Stimulated activated CD8-positive, alpha-beta memory T cell treated with anti-CD3 and anti-CD28 coated beads, Interleukin-4, amount 100 ng/mL, for 4 hours (primary cell): ENCODE measurements at places on chromosomes 2 and 18.
A peak's percentile ranks its signal among the peaks of the same experiment; 100 is the strongest.

GRCh38 chr2:174012347-174013314, 47.5 kb upstream of the SP3 start:
- no peak for DNase-seq

- DNase-seq: no peak
These were observed 70.6 kb downstream of the CTAGE1 start for GRCh38 chr18:22346953-22347605.

- no peak for DNase-seq
These were observed 63.3 kb downstream of the NEB start for GRCh38 chr2:151670846-151671597.

DNA sequence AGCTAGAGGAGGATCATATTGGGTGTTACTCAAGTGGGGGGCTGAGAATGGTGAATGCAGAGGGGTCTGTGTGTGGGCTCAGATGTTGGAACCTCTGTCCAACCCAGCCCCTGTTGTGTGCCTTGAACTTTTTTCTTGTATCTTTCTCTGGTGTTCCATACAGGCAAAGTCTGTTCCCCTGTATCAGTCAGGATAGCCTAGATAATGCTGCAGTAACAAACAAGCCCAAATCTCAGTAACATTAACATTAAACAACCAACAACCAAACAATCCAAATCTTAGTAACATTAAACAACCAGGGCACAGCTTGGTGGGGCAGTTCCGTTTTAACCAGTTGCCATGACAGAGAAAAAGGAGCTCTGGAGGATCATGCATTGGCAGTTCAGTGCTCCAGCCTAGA, 103.7 kb downstream of the CTIF start:
- no peak for DNase-seq

DNA sequence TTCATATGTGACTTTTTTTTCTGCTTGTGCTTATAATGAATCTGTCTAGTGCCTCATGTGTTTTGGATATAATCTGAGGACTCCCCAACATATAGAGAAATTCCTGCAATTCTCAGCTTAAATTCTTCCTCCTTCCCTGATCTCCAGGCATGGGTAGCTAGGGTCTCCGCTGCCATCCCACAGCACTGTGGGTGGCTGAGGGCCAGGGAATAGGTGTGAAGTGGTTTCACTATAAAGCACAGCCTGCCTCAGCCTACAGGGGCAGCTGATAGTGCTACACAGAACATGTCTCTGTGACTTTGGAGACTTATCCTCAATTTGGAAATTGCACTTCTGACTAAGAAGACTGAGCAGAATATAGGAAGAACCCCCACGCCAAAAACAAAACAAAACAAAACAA, 137.3 kb upstream of the NABP1 start:
- DNase-seq: no peak

DNA sequence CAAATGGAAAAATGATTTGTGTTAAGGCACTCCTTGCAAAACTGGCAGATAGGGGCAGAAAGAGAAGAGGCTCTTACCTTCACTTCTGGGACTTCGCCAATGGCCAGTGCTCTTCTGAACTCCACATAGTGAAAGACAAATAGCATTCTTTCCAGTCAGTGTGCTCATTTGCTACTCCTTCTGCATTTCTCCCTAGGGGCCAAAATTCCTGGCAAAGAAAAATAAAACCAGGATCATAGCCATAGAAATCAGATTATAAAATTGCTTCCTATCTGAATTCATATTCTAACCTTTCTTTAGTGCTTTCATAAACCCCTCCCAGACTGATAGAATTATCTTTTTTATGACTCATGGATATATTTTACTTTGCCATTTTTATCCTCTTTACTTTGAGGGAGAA, 56.9 kb upstream of the PELI1 start:
- DNase-seq: no peak

GRCh38 chr2:20327370-20327769, 23.3 kb downstream of the PUM2 start:
- no peak for DNase-seq

DNA sequence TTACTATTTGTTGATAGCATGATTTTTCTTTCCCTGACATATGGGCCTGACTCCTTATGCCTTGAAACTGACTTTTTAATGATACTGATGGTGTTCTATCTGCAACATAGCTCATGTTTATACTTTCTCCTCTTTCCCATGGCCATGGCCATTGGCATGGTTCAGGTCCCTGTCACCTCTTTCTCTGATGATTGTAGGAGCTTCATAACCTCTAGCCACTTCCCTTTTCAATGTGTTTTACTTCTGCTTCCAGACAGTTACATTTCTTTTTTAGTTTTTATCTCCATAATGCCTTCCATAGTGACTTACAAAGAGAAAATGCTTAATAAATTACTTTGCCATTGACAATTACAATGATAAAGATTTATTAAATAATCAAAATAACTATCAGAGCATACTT, 177.9 kb upstream of the SETBP1 start:
- no peak for DNase-seq

DNA sequence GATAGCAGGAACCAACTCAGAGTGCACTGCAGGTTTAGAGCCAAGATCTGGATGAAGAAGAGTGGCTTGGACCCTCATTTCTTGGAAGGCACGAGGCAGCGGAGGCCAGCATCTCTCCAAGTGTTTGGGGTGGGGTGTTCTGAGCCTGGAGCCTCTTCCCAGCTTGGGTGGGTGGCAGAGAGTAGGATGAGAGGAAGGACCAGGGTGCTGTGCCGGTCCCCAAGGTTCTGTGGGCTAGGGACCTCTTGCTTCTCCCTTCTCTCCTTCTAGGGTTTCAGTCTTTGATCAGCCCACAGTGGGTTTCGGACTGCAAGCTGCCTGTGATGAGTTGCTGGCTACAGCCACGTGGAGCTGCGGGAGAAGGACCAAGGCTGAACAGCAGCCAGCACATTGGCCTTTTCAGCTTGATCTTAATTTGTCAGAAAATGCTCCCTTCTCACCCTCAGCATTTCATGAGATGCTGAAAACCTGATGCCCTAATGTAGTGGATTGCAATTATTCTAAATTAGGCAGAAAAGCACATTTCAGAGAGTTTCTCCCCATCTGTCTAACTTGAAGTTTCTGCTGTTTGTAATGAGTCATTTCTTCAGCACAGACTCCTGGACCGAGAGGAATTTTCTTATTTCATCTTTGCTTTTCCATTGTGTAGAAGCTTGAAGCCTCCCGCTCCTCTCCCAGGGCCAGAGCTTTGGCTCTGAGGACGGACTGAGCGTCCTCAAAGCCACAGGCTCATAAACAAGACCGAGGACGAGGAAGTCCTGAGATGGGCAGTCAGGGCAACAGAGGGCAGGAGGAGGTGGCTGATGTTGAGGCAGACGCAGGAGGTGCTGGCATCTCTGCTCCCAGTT, 99.1 kb upstream of the HDAC4 start:
- no peak for DNase-seq

DNA sequence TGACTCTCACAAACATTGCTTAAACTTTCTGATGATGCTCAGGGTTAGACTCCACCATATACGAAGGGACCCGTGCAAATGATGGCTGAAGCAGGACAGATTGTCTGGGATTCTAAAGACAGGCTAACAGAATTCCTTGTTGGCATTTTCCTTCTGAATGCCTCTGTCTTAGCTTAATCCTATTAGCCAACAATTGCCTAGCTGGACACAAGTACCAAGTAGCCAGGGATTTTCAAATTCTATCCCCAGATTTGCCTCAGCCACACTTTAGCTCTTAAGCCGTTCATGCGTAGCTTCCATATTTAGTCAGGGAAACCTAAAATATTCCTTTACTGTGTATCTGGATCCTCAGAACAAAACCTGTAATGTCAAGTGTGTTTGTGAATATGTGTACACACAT, 40.0 kb downstream of the COL4A3 start:
- DNase-seq: no peak

GRCh38 chr2:233163486-233164103, 87.9 kb upstream of the ATG16L1 start:
- no peak for DNase-seq

DNA sequence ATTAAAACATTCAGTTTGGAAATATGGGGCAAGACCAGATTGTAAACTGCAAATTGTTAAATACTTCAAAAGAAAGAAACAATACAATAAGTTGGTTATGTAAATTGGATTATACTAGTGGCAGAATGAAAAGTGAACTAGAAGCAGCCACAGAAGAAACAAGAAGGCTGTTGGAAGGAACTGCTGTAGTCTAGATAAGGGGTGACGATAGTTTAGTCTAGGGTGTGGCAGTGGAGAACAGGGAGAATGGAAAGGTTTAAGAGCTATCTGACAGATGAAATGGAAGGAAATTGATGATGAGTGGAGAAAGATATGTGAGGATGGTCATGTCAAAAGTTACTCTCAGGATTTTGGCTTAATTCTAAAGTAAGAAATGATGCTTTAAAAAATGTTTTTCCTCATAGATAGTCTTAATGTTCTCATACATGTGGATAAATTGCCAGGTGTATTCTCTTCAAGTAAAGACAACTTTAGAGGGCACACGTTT, 179.7 kb downstream of the GPD2 start:
- no peak for DNase-seq

DNA sequence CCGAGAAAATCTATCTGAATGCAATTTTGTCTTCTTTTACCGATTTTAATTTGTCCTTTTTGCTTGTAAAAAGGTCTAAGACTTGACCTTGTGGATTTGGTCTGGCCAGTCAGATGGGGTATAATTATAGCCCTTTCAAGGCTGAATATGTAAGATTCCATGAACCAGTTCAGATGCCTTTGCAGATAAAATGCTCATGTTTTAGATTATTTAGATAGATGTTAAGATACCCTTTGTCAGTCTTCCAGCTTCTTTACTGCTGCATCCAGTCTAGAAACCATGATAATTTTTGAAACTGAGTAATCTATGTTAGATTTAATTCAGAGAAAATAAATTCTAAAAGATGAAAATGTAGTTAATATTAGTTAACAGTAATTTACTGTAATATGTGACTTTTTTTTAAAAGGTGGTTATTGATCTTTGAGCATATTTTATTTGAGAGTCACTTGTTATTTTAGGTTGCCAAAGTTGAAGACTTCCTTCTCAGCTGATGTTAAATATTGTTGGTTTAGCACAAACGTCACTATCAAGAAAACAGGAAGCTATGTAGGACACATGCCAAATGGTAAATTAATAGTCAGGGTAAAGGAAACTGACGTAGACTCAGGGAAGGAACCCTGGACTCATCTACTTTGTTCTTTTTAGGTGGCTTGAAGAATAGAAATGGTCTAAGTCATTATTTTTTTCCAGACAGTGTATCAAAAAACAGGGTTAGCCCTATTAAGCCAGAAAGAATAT, 29.8 kb downstream of the BABAM2 start:
- DNase-seq: no peak

- DNase-seq: no peak
These were observed 24.7 kb upstream of the NAGK start for GRCh38 chr2:71043531-71044407.

DNA sequence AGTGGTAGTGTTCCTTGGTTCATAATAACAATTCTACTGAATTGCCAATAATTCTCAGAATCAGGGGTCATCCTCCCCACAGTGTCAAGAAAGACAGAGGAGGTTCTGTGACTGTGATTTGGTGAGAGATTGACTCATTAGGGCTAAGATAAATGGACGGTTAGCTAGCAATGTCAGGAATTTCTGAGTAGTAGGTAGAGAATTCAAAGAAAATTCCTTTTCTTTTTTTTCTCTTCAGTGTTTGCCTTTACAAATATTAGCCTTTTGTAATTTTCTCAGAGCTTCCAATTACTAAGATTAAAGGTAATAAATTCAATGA, 16.8 kb upstream of the CRIM1 start:
- DNase-seq: no peak

GRCh38 chr2:195535911-195536522, 121.0 kb upstream of the SLC39A10 start:
- DNase-seq: peak; percentile 41

DNA sequence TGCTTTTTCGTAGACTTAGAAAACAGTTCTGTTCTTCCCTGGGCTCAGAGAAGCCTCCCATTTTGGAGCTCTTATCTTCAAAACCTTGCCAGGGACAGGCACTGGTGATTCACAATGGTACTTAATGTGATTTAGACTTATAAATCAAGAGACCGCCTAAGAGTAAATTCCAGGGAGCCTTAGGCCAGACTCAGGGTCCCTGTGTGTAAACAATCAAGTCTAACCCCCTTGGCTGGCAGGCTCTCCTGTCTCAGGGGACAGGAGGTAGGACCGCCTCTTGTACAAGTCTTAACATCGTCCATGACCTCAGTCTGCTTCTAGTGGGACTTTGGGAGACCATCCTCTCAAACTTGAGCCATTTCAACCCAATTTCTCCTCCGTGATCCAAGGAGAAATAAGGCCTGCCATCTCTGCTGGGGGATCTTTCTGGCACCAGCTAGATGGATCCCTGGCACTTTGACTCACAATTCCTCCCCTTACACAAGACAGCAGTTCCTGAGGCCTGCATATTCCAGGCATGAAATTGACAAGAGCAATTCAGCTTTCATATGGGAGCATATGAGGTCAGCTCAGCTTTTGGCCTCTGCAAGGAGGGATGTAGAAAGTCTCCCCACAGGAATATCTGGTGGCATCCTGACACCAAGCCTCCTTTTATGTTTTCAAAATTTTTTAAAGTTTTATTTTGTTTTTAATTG, 487.0 kb downstream of the TNS1 start:
- no peak for DNase-seq

DNA sequence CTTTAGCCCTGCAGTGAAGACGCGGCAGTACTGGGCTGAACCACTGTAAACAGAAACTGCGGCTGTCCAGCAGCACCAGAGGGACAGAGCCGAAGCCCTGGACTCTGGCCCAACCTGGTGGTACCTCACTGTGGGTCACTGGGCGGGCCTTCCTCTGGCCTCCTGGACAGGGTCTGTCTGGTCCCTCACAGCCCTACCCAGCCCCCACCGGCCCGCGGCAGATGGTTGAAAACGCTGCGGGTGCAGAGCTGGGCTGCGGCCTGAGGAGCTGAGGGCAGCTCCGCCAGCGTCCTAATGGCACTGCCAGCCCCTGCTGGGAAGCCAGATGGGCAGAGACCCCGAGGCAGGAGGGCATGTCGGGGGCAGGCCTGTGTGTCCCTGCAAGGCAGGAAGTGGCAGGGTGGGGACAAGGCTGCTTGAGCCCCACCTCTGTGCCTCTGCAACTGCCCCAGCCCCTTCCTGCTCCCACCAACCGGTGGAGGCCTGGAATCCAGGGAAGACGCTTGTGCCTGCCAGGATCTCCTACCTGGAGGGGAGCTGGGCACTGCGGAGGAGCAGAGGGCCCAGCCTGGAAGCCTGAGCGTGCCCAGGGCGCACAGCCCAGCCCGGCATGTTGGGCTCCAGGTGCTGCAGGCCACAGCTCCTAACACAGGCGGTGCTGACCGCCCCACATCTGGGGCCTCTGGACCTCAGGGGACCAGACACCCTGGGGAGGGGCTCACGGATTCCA, 36.3 kb downstream of the HS6ST1 start:
- DNase-seq: no peak

- DNase-seq: no peak
These were observed 427.3 kb downstream of the GALR1 start for GRCh38 chr18:77676910-77677309.

- DNase-seq: no peak
These were observed 270.0 kb downstream of the AGAP1 start for GRCh38 chr2:235763816-235764215.
